Central memory CD4-positive, alpha-beta T cell (primary cell): ENCODE measurements at places on chromosomes 7 and 10.
A peak's percentile ranks its signal among the peaks of the same experiment; 100 is the strongest.

DNA sequence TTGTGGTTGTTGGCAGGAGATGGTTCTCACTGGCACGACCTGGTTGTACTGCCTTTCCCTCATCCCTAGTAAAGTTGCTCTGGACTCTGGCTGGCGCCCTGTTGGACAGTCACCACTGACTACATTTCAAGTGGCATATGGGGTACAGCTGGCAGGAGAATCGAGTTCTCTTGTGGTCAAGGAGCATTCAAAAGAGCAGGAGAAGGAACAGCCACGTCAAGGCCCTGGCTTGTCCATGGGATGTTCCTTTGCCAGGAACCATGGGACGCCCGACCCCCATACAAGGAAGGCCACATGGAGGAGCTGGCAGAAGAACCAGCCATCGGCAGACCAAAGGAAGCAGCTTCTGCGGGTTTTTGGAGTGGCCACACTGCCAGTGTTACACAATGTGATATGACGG lies 87.0 kb upstream of the SLC25A13 start:
- no peak for DNase-seq

- DNase-seq, result no peak
These were observed 60.0 kb upstream of the ACSM6 start for GRCh38 chr10:95133997-95134396.

DNA sequence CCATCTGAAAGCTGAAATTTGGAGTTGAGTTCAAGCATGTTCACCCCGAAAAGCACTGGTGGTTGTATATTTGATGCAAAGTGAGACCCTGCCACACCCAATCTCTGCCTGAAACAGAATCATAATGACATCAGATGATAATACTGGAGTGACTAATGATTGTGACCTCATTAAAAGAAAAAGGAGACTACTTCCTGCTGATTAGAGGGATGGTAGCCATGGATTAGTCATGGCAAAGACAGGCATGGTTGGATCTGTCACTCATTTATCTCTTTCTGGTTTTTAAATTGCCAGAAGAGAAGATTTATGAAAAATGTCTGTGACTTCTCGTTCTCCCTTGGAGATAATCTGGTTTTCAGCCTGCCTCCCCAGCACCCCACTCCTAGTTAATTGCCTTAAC lies 101.2 kb downstream of the BAMBI start:
- DNase-seq, result no peak

DNA sequence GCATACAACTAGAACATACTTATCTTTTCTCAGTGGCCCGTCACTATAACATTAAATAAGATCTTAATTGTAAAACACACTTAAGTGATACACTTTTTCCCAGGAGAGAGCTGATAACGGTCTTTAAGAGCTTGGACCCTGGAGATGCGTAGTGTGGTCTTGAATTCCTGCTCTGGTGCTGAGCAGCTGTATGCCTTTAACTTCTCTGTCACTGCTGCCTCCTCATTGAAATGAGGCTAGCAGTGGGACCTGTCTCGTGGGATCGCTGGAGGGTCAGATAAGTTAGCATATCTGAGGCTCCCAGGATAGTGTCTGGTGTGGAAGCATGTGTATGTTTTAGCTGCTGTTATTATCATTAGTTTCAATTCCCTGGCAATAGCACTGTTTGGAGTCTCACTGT lies 194.9 kb downstream of the SDK1 start:
- no peak for DNase-seq

- DNase-seq, result no peak
These were observed 22.8 kb downstream of the SGMS1 start for GRCh38 chr10:50600831-50601477.

- peak; percentile 70 for DNase-seq
These were observed 187.1 kb downstream of the FAM107B start for GRCh38 chr10:14587540-14588083.

DNA sequence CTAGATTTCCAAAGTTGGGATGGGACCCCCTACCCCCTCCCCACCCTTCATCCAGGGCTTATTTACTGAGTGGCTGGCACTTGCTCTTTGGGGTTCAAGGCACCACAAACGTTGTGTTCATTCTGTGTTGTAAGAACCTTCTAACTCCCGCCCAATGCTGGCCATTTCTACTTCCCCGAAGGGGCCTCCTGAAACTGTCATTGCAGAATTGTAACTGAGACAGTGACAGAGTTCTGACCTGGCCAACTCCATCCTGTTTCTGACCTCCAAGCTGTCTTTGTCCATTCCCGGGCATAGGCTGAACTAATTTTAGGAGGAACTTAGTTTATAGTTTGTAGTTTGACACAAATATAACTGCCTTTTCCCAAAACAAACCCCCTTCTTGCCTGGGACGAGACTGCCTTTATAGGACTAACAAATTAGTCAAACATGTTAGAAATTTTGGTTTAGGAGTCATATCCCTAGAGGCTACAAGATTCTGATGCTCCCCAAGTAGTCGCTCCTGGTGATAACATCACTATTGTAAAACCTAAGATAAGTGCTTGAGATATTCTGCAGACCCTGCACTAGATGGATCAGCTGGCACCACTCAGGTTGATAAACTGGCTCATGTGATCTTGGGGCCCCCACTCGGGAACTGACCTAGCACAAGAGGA lies 34.8 kb upstream of the ZMIZ2 start:
- no peak for DNase-seq

DNA sequence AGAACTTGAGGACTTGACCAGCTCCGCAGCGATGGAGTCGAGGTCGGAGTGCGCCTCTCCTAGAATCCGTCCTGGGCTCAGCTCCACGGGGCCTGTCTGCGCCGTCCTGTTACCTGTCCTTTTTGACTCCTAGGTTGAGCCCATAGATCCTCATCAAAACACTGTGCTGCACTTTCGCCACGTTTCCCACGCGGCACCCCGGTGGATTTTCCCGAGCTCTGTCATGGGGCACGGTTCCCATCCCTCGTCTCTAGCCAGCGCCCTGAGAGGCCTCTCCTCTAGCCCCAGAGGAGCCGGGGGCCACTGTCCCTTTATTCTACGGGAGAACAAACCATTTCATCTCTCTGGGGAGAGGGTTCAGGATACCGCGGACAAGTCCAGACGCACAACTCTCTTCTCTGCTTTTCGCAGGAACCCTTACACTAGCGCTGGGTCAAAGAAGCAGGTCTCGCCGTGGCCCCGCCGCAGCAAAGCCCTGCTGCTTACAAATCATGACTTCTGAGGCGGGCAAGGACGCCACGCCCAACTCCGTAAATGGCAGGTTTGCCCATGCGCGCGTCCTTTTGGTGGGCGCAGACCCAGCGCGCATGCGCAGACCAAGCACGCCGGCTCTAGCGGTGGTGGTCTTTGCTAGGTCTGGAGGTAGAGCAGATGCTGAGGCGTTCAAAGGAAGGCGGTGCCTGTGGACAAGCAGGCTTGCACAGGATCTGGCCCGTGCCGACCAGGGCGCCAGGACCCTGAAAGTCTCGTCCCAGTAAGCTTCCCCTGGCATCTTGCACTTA lies 10.3 kb upstream of the ANKRD7 start:
- DNase-seq, result peak; percentile 47

DNA sequence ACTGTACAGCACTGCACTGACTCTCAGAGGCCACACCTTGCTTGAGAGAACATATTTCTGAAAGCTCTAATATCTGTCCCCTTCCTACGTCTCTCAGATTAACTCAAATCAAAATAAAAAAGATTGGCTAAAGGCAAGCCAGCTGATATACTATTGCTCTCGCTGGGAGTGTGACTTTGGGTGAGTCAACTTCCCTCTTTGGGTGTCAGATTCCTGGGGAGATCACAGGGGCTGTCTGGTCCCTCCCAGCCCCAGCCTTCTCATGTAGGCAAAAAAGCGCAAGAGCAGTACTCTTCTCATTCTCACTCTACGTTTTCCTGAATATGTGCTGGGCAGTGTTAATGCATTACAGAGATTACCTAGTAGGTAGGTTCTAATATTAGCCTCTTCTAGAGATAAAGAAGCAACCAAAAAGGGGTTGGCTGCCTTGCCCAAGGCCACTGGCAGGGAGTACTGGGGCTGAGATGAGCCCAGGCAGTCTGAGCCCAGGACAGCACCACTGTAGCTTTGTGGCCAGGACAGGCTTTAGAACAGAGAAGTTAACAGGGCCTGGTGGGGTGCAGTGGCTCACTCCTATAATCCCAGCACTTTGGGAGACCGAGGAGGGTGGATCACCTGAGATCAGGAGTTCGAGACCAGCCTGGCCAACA lies 9.1 kb upstream of the DENND2A start:
- DNase-seq, result no peak

DNA sequence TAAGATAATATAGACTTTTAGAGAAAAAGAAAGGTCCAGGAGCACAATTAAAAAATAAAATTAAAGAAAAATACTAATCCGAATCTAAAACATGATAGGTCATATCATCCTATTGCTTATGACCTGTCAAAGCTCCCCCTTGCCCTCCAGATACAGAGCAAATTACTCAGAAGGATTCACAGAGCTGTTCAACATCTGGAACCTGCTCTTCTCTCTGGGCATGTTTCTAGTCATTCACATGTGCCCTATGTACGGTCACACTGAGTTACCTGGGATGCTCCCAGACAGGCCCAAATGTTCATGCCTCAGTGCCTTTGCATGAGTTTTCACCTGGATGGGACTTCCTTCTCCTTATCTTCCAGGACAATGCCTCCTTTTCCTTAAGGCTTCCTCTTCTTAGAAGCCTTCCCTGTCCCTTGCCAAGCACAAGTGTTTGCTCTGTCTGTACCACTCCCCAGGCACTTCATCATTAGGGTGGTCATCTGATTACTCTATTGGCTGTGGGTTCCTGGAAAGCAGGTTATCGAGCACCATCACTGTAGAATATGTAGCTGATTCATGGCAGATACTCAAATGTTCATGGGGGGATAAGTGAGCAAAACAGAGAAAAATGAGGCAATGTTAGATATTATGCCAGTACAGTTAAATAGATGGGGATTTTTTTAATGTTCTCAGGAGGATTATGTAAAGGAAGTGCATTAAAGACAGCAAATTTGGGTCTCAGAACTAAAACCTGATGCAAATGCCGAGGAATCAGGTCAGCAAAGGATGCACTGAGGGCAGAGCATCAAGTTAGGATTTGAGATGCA lies 12.0 kb upstream of the AOAH start:
- DNase-seq, result no peak

GRCh38 chr7:80374321-80374720 lies 137.5 kb downstream of the GNAT3 start:
- DNase-seq, result no peak
